NCI-H1092 (cell line): ENCODE measurements at places on chromosomes 3 and 15.

GRCh38 chr15:91561371-91562100 lies 292.0 kb upstream of the SLCO3A1 start:
- DNase-seq = no peak

GRCh38 chr3:3105815-3106214 lies 4.4 kb downstream of the IL5RA start:
- no peak for DNase-seq

DNA sequence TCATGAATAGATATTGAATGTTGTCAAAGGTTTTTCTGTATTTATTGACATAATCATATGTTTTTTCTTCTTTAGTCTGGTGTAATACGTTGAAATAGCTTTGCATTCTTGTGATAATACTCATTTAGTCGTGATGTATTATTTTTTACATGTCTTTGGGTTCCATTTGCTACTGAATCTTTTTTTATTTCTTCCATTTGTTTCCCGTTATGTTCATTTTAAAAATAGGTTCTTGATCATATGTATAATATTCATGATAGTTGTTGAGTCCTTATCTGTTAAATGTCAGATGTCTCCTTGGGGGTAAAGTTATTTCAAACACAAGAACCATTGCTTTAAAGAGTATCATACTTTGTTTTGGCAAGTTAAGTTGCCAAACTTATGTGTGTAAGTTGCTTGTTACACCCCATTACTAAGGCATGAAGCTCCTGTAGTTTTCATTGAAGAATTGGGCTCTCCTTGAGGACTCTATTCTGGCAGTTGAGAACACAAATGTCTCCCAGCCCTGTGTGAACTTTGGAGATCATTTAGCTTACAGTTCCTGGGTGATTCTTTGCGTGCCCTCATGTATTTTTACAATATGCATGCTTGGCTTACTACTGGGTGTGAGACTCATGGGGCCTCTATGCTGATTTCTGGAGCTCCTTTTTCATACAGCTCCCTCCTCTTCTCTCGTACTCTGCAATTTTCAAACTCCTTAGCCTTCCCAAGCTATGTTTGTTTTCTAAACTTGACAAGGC lies 8.3 kb downstream of the AKAP13 start:
- DNase-seq = no peak

DNA sequence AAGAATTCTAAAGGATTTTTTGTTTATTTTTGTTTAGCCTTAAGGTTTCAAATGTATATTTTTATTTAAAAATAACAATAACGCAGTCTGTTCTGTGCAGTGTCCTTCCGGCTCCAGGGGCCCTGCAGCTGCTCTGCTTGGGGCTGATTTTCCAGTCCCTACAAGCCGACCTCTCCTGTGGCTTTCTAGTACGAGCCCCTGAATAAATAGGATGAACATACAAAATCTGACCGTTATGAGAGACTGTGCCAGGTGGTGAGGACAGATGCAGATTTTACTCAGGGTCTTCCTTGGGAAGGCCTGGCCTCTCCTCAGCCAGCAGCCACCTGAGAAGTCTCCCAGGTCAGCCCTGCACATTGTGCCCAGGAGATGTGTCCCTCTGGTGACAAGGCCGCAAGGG lies 59.2 kb upstream of the ADAMTS17 start:
- peak; percentile 51 for DNase-seq

GRCh38 chr3:159380891-159381290 lies 579.0 kb downstream of the MFSD1 start:
- no peak for DNase-seq

GRCh38 chr3:16480861-16481545 lies 32.5 kb downstream of the RFTN1 start:
- DNase-seq = no peak

DNA sequence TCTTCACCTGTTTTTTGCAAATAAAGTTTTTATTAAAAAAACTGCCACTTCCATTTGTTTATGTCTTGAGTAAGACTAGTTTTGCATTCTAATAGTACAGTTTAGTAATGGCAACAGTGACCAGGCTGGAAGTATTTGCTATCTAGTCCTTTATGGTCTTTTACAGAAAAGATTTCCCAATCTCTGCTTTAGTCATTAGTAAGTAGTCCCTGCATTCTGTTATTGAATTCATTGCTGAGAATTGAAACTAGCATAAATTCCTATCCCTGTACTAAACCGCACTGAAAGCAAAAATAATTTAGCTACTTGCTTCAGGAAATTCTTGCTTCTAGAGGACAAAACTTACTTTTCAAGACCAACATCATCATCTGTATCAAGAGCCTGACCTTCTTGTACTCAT lies 46.2 kb downstream of the CNTN6 start:
- DNase-seq = no peak

DNA sequence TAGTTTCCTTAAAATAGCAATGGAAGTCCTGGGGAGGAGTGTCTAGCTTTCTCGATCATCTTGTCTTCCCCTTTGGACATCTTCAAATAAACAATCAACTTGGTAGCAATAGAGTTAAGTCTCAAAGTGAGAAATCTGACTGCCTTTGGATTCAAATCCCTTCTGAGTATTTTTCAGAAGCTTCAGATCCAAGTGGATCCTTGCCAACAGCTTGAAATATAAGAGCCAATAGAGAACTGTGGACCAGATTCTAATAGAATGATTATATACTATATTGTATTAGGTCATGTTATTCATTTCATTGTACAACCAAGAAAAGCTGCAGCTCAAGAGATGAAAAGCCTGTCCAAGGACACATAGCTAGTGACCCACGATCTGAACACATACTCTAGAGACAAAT lies 60.2 kb downstream of the SYNPR start:
- DNase-seq = no peak

- no peak for DNase-seq
Measured at GRCh38 chr3:117137065-117137464, 427.5 kb downstream of the TUSC7 start.

- DNase-seq = no peak
Measured at GRCh38 chr3:149442851-149443544, 31.5 kb upstream of the TM4SF4 start.

DNA sequence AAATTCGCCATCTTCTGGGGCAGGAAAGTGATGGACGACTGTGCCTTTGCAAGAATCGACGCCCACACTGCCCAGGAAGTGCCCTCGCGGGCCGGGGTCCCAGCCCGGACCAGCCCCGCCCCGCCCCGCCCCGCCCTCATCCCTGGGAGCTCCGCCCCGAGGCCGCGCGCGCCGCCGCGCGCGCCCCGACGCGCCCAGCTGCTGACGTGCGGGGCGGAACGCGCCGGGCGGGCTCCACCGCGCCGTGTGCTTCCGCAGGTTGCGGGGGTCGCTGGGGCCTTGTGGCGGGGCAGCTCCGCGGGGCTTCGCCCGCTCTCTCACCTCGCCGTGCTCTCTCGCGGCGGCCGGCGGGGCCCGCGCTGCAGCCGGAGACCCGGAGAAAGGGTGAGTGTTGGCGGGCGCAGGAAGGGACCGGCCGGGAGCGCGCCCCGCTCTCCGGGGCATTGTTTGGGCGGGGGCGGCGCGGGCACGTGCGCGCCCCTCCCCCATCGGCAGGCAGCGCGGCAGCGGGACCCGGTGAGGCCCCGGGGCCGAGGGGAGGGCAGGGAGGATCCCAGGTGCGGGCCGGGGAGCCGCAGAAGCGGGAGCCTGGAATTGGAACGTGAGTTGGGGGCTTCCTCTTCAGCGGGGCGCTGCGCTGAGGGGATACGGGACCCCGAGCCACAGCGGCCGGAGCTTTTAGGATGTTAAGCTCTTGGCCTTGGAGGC lies at the start of gene YEATS2:
Gene YEATS2, plus strand, starts transcription at position 188 of the 708 bp plus-strand sequence. CDS start 17,366 bp downstream, outside the sequence.
- DNase-seq = peak; percentile 55

DNA sequence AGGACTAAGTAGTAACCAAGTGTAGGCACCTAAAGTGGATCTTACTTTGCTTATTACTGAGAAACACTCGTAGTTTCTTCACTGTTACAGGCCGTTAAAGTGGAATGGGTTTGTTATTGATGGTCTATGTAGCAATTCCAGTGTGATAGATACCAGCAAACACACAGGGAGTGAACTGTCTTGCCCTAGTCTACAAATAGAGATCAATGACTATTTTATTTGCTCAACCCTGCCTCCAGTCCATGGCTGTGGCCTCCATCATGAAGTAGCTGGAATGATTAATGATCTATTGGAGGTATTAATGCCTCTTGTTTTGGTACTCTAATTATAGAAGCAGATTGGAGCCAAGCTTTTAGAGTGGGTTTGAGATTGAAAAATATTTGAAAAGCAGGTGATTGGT lies 362.7 kb upstream of the AZI2 start:
- no peak for DNase-seq

- no peak for DNase-seq
Measured at GRCh38 chr3:174325834-174326700, 533.1 kb upstream of the NAALADL2 start.

DNA sequence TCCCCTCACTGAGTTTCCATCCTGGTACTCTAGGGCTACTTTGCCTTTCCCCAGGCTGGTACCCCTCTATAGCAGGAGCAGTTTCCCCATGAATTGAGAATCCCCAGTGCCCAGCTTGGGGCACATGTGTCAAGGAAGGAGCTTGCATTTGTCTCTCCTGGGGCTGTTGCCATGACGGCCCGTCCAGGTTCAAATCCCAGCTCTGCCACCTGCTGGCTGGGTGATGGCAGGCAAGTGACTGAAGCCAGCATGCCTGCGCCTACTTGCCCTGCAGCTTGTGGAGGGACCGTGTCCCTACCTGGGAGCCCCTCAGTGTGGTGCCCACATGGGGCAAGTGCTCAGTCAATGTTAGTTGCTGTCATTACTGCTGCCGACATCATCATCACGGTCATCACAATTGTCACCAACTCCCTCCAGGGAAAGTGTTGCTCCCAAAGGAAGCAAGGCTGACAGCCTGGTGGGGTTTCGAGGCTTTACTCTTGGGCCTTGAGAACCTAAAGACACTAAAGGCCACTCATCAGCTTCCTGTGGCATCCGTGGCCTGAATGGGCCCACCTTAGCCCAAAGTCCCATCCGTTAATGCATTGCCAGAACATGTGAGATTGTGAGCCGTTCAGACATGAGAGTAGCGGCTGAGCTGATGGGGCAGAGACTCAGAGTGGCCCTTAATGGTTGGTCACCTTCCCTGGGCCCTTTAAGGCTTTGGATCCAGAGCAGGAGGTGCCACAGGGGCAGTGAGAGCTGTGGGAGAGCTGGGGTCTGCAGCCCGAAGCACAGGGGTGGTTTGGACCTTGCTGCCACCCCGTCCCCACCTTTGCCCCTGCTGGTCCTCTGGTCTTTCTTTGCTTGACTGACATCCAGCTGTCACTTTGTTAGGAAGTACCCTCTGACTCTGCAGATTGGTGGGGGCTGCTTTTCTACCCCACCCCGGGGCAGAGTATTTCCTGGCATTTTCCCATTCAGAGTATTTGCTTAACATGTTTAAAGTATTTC lies 144.4 kb downstream of the DNAJB8 start:
- DNase-seq = no peak

DNA sequence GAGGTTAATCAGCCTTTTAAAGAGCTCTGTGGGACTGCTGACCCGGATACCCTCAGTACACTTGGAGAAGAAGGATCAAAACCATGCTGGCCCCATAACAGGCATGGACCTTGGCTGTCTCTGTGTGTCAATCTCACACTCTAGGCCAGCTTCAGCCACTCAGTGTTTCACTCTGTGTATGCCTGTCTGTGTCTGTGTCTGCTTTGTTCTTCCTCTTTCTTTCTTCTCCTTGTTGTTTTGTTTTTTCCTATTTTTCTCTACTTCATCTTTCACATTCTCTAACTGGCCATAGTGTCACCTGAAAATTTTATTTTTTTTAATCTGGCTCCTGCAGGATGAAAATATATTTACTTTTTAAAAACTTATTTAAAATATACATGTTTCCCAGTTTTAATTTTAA lies 51.1 kb downstream of the SERP1 start:
- DNase-seq = no peak

GRCh38 chr15:101615986-101616848 lies 36.0 kb downstream of the TM2D3 start:
- no peak for DNase-seq

- no peak for DNase-seq
Measured at GRCh38 chr3:176302271-176302670, 895.0 kb downstream of the TBL1XR1 start.

DNA sequence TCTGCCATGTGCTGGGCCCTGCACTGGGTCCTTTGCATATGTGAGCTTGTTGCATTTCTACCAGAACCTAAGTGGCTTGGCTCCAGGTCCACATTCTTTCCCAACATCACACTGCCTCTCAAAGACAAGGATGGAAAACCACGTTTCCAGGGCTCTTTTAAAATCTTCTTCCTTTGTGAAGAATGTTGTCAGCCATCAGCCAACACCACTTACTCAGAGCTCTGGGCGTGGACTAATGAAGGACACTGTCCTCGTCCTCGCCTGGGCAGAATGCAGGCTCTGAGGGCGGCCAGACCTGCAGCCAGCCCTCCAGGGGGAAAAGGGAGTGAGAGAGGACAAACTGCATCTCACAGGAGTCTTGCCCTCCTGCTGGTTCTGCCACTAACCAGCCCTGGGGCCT lies 49.7 kb downstream of the MAGEF1 start:
- DNase-seq = no peak

DNA sequence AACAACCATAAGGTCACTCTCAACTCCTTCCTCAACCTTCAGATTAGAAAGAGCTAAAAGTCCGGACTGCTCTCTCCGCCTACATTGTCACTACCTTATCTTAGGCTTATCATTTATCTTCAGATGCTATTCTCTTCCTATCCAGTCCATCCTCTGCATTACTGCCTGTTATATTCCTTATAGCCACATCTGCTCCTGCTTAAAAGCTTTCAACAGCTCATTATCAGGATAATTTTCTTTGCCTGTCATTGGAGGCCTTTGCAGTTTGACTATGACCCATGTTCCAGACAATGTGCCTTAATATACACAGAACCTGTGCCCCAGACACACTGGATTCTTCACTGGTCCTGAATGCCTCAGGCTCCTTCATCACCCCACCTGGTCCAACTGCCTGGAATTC lies 184.1 kb upstream of the SETMAR start:
- DNase-seq = no peak

- no peak for DNase-seq
Measured at GRCh38 chr15:59686389-59686788, 2.7 kb downstream of the BNIP2 start.

- DNase-seq = no peak
Measured at GRCh38 chr15:52733696-52734255, 54.6 kb upstream of the ATOSA start.

DNA sequence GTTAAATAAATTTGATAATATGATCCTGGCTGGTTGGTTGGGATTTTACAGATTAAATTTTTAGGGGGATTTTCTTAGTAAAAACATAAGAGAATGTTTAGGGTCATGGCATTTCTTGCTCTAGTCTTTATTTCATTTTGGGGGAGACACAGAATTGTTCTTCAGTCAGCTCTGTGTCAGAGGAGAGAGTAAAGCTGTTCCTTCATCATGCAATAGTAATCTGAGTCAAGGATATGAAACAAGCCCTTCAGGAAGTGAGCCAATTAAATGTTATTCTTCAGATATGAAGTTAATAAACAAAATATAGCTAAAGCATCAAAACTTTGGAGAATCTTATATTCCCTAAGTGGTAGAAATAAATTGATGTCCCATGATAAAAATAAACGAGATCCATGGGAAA lies 22.9 kb upstream of the SLC4A7 start:
- no peak for DNase-seq
